Activated T-helper 17 cell treated with anti-CD3 and anti-CD28 coated beads, Interleukin-2, amount 50 U/mL, for 72 hours (primary cell): ENCODE measurements at places on chromosomes 7 and 10. TPM values are rescaled to one million over a fixed set of nuclear protein-coding genes. Genes with fewer than 3 reads are reported as not detected.

- H3K4me3 ChIP-seq: no peak overlapping the region
- H3K27me3 ChIP-seq: no peaks in the 10 kb centered on the region
- ATAC-seq: no peak
These were observed 71.8 kb upstream of the PPIF start for GRCh38 chr10:79275431-79275851.

TLX1 gene
- not detected for total RNA-seq

MMD2 gene
- total RNA-seq: not detected

GRCh38 chr7:103766660-103767059 is 222.8 kb downstream of the RELN start:
- no peaks in the 10 kb centered on the region for H3K4me1 ChIP-seq
- ATAC-seq: no peak
- no peak overlapping the region for H3K4me3 ChIP-seq
- peaks cover 6% of the 10 kb centered on the region for H3K27me3 ChIP-seq

GRCh38 chr7:94303118-94303517 is 91.6 kb upstream of the COL1A2 start:
- no peaks in the 10 kb centered on the region for H3K36me3 ChIP-seq
- peaks cover 11% of the 10 kb centered on the region for H3K27me3 ChIP-seq
- H3K27ac ChIP-seq: no peak overlapping the region

DNA sequence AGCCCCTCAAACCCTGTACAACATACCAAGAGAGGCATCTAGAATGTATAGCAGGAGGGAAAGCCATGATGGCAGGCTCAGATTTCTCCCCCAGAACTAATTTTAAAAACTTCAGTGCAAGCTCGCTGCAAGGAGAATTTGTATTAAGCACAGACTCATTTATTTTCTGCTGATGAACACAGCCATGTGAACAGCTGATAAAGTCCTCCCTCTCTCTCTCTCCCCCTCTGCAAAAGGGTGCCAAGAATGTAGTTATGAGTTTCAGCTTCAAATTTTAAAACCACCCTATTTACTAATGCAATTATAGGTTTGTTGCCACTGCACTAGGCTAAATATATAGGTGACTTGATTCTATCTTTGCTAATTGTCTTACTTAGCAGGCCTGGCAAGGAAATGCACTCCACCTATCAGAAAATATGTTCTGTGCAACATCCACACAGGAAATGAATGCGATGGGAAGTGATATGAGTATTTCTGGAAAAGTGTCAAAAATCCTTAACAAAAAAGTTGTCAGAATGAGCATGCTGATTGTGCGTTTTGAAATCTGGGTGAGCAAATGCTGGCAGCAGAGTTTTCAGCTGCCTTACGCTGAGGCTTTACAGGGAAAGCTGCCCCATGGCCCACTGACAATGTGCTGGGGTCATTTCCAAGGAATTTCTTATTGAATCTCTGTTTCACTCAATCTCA is 43.4 kb upstream of the GHITM start:
- H3K27ac ChIP-seq: no peak overlapping the region
- no peaks in the 10 kb centered on the region for H3K36me3 ChIP-seq
- no peak for ATAC-seq
- H3K27me3 ChIP-seq: peaks cover 10% of the 10 kb centered on the region
- no peaks in the 10 kb centered on the region for H3K4me1 ChIP-seq
- no peak overlapping the region for H3K4me3 ChIP-seq

DNA sequence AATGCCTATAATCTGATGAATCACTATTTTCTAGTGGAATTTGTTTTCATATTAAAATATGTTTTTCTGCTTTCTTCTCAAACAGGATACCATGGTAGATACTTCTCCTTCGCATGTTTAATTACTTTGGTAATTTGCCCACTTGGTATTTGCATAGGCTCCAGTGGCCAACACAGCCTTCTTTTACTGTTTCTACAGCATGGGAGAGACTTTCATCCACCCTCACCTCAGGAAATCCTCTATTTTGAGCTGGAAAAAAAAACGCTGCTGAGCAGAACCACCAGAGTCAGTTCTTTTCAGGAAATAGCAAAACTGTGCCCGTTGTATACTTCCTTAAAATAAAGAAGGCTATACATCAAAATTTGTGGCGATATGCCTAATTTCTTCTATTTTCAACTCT is 213.3 kb downstream of the MDFIC start:
- H3K27me3 ChIP-seq: no peaks in the 10 kb centered on the region
- ATAC-seq: no peak
- H3K36me3 ChIP-seq: no peaks in the 10 kb centered on the region
